ENCODE measurements at places on chromosomes 12 and 14. TPM values are rescaled to one million over a fixed set of nuclear protein-coding genes. Genes with fewer than 3 reads are reported as not detected.

DNA sequence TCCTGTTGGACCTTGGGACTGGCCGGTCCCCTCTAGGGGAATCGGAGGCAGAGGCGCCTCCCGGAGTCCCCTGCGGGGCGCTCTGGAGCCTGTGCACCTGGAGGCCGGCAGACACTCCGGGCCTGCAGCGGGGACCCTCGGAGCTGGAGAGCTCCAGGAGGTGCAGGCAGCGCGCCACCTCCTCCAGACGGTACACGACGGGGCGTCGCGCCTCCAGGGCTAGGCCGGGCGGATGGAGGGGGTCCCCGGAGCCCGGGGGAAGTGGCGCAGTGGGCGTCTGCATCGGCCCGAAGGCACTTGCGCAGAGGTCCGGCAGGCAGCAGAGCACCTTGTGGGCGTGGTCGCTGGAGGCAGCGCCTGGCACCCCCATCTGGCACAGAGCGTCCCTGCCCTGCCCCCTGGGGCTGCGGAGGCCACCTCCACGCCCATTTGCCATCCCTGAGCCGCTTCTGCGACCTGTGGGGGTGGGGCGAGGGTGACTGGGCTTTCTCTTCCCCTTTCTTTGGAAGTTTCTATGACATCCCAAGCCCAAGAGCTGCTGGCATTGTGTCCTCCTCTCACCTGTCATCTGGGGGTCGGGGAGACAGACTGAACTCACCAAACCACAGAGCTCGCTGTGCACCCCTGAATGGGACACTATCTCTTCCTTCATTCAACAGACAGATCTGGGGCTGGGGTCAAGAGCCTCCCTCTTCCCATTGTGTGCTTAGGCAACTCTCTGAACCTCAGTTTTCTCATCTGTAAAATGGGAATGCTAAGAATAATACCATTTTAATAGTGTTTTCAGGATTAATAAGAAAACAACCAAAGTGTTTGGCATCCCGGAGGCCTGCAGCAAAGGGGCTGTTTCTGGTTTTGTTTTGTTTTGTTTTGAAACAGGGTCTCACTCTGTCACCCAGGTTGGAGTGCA, 37.5 kb upstream of the CORO1C start:
- H3K4me1 ChIP-seq = peaks cover 23% of the 10 kb centered on the region
- peak; percentile 65 for DNase-seq
- H3K27me3 ChIP-seq = no peaks in the 10 kb centered on the region
- H3K27ac ChIP-seq = peak overlapping the region; percentile 12
- H3K36me3 ChIP-seq = no peaks in the 10 kb centered on the region
- H3K4me3 ChIP-seq = peak overlapping the region; percentile 50

GRCh38 chr14:91369628-91370445, 47.8 kb downstream of the CCDC88C start:
- no peak overlapping the region for H3K4me3 ChIP-seq
- peak overlapping the region; percentile 74 for H3K27ac ChIP-seq
- H3K27me3 ChIP-seq = no peaks in the 10 kb centered on the region

GRCh38 chr12:78540606-78541336, 323.8 kb upstream of the SYT1 start:
- no peaks in the 10 kb centered on the region for H3K27me3 ChIP-seq
- no peaks in the 10 kb centered on the region for H3K36me3 ChIP-seq
- H3K27ac ChIP-seq = no peak overlapping the region
- no peaks in the 10 kb centered on the region for H3K4me1 ChIP-seq
- DNase-seq = no peak
- no peak overlapping the region for H3K4me3 ChIP-seq

The SLC6A12 gene
- total RNA-seq = 1.7 TPM

DNA sequence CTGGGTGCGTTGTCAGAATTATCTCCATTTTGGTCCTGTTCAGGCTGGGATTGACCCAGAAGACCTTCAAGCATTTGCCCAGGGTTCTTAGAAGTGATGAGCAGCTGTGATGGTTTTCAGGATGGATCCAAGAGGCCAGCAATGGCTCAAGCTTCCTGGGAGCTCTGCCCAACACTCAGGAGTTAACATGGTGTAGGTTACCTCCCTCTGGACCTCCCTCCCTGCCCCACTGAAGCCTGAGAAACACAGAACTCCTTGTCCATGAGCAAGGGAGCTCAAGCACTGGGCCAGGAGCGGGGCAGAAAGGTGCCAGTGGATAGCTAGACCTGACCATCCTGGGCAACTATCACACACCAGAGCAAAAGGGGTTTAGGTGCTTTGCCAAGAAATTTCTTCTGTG, 148.4 kb upstream of the FKBP4 start:
- no peak overlapping the region for H3K27ac ChIP-seq
- peaks cover under 1% of the 10 kb centered on the region for H3K36me3 ChIP-seq
- no peaks in the 10 kb centered on the region for H3K27me3 ChIP-seq
- H3K4me1 ChIP-seq = peaks cover 4% of the 10 kb centered on the region
- H3K4me3 ChIP-seq = no peak overlapping the region

- no peaks in the 10 kb centered on the region for H3K36me3 ChIP-seq
- H3K4me3 ChIP-seq = no peak overlapping the region
- H3K4me1 ChIP-seq = no peaks in the 10 kb centered on the region
- no peak overlapping the region for H3K27ac ChIP-seq
- no peaks in the 10 kb centered on the region for H3K27me3 ChIP-seq
Measured at GRCh38 chr12:77299910-77300669, 234.7 kb upstream of the E2F7 start.

DNA sequence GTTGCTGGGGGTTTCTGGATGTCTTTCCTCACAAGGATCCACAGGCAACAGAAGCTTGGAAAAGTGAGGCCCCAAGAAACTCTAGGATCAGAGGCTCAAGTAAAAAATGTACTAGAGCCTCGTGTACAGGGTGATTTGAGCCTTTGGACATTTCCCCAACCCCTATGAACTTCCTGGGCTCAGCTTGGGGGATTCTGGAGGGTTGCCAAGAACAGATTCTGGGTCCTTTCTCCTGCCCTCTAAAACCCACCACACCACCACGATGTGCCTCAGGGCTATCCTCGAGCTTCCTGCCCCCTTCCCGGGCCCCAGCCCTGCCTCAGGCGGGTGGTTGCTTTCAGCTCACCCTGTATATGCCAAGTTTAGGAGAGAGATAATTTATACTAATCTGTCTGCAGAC, 583 bp downstream of the FAM186B start:
- no peaks in the 10 kb centered on the region for H3K4me1 ChIP-seq
- no peaks in the 10 kb centered on the region for H3K36me3 ChIP-seq
- no peak overlapping the region for H3K4me3 ChIP-seq
- DNase-seq = no peak
- no peaks in the 10 kb centered on the region for H3K27me3 ChIP-seq

DNA sequence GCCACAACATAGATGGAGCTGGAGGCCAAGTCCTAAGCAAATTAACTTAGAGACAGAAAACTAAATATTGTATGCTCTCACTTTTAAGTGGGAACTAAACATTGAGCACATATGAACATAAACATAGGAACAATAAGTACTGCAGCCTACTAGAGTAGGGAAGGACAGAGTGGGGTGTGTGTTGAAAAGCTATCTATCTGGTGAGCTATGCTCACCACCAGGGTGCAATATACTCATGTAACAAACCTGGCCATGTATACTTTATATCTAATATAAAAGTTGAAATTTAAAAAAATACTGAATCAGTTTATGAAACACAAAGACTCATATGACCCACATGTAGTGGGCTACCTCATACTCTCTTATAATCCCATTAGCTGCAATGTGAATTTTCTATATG, 1305.0 kb downstream of the LRFN5 start:
- no peaks in the 10 kb centered on the region for H3K4me1 ChIP-seq
- no peaks in the 10 kb centered on the region for H3K27me3 ChIP-seq
- H3K36me3 ChIP-seq = no peaks in the 10 kb centered on the region
- DNase-seq = peak; percentile 2

GRCh38 chr12:92464911-92465310, 237.9 kb upstream of the PLEKHG7 start:
- no peaks in the 10 kb centered on the region for H3K4me1 ChIP-seq
- no peaks in the 10 kb centered on the region for H3K27me3 ChIP-seq
- no peak overlapping the region for H3K27ac ChIP-seq
- no peak for DNase-seq
- H3K4me3 ChIP-seq = no peak overlapping the region

GRCh38 chr14:68937471-68938270, 41.4 kb downstream of the ACTN1 start:
- no peaks in the 10 kb centered on the region for H3K27me3 ChIP-seq
- no peak overlapping the region for H3K4me3 ChIP-seq
- H3K36me3 ChIP-seq = no peaks in the 10 kb centered on the region
- H3K27ac ChIP-seq = peak overlapping the region; percentile 89
- H3K4me1 ChIP-seq = peaks cover 99% of the 10 kb centered on the region

GRCh38 chr14:25009891-25010290, 40.1 kb downstream of the STXBP6 start:
- no peak overlapping the region for H3K27ac ChIP-seq
- DNase-seq = no peak
- no peaks in the 10 kb centered on the region for H3K36me3 ChIP-seq
- H3K4me1 ChIP-seq = peaks cover 41% of the 10 kb centered on the region
- no peak overlapping the region for H3K4me3 ChIP-seq

GRCh38 chr14:101360054-101360911, 201.0 kb upstream of the DIO3 start:
- H3K4me1 ChIP-seq = peaks cover 34% of the 10 kb centered on the region
- DNase-seq = peak; percentile 62
- H3K36me3 ChIP-seq = no peaks in the 10 kb centered on the region
- H3K27ac ChIP-seq = peak overlapping the region; percentile 84
- H3K27me3 ChIP-seq = peaks cover 13% of the 10 kb centered on the region

GRCh38 chr12:127760996-127761395, 506.0 kb upstream of the TMEM132C start:
- H3K27ac ChIP-seq = no peak overlapping the region
- H3K36me3 ChIP-seq = no peaks in the 10 kb centered on the region
- no peaks in the 10 kb centered on the region for H3K27me3 ChIP-seq
- no peak overlapping the region for H3K4me3 ChIP-seq
- no peaks in the 10 kb centered on the region for H3K4me1 ChIP-seq
- no peak for DNase-seq

DNA sequence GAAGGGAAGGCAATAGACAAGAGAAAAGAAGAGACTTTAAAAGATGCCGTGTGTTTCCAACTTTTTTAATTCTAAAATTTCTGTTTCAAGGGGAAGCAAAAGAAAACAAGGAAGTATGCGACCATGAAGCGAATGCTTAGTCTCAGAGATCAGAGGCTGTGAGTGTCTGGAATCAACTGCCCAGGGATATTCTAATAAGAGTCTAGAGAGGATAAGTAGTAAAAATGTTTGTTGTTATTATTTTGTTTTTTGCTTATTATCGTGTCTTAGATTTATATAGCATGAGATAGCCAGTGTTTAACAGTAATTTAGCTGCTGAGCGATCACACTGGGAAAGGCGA, 421 bp downstream of the FCF1 start:
- peaks cover 52% of the 10 kb centered on the region for H3K4me1 ChIP-seq
- DNase-seq = no peak
- H3K27ac ChIP-seq = peak overlapping the region; percentile 90
- no peaks in the 10 kb centered on the region for H3K27me3 ChIP-seq
- peak overlapping the region; percentile 74 for H3K4me3 ChIP-seq

GRCh38 chr12:121532503-121533393, 48.1 kb downstream of the KDM2B start:
- peaks cover 13% of the 10 kb centered on the region for H3K36me3 ChIP-seq
- no peak overlapping the region for H3K4me3 ChIP-seq
- H3K4me1 ChIP-seq = peaks cover 60% of the 10 kb centered on the region
- no peaks in the 10 kb centered on the region for H3K27me3 ChIP-seq
- peak; percentile 69 for DNase-seq
- H3K27ac ChIP-seq = peak overlapping the region; percentile 70

Data from stomach (tissue), 19 donors.